ENCODE measurements at places on chromosomes 12 and 14.

DNA sequence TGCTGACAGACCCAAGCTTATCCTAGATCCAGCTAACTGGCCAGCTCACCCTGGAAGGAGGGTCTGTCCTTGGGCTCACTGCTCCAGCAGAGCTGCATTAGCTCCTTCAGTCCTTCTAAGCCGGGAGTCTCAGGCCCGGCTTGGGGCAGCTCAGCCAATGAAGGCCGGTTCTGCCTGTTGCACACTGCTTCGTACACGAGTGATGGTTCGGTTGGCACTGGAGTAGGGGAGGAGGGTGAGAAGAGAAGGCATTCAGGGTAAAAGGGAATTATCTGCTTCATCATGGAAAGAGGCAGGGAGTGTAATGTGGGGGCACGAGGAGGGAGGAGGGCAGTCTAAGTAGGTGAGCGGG is 2.0 kb downstream of the RIPK3 start:
- H3K36me3 ChIP-seq: no peaks in the 10 kb centered on the region
- H3K27me3 ChIP-seq: no peaks in the 10 kb centered on the region
- no peak overlapping the region for H3K4me3 ChIP-seq

DNA sequence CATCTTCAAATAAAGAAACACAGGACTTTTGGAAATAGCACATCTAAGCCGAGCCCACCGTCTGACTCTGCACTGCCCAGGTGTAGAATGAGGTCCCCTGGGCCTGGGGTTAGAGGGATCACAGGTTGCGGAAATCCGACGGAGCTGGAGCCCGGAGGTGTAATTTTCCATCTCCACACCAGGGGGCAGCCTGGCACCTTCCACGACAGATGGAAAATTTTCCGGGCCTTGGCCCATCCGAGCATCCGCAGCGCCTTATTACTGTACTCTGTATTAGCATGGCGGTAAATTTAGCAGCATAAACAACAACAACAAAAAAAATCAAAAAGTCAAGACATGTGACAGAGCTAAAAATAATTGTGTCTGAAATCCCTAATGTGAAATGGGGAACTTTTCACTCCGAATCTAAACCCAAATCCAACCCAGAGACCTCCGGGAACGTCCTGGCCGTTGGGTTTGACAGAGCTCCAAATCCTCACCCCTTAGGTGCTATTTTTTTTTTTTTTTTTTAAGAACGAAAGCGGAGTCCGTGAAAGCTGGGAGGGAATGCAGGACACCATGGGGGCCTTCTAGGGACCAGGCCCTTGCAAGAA is 93.9 kb downstream of the KSR2 start:
- H3K36me3 ChIP-seq: no peaks in the 10 kb centered on the region
- H3K4me3 ChIP-seq: no peak overlapping the region
- H3K4me1 ChIP-seq: no peaks in the 10 kb centered on the region
- H3K27me3 ChIP-seq: no peaks in the 10 kb centered on the region

DNA sequence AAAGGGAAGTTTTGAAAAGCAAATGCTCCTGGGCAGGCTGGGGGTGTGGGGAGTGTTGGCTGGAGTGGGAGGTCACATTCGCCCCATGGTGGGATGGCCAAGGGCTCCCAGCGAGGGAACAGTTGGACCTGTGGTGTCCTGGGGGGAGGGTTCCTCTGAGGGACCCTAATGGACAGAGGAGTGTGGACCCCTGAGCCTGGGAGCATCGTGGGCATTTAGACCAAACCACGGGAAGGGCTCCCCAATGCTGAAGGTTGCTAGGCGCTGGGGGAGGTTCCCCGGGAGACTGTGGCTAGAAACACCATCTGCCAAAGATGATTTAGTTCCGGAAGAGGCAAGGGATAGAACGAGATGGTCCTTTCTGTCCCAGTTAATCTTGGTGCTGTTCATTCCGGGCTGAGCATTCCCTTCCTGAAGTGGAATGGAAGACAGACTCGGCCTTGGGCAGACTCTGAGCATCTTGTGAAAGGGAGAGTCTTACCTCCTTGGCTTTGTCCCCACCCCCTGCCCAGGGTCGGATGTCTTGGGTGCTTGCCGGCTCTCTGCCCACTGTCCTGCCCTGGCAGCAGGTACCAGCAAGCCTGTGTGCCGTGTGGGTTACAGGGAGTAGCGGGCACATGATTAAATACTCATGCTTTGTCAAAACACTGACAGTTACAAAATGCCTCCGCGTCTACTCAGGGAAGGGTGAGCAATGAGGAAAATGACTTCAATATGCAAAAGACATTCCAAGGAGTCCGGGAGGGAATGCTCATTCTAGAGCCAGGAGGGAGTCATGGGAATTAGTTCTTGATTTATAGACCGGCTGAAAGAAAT is 215.9 kb downstream of the CACNA1C start:
- DNase-seq: no peak
- no peak overlapping the region for H3K27ac ChIP-seq
- H3K36me3 ChIP-seq: no peaks in the 10 kb centered on the region
- no peaks in the 10 kb centered on the region for H3K27me3 ChIP-seq
- H3K4me1 ChIP-seq: no peaks in the 10 kb centered on the region

DNA sequence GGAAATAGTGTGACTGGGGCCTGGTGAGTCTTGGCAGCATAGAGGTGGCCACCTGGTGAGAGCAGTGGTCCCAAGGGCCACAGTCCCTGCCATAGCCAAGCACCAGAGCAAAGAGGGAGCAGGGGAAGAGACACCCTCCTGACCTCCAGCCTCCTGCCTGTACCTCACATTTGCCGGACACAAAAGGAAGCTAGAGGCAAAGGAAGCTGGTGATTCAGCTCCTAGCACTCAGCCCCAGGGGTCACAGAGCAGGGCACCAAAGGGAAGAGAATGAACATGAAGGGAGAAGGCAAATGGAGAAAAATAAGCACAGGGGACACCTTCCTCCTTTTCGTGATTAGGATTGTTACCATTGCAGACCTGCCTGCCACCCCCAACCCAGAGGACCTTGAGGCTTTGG is 216.8 kb downstream of the ZFP36L1 start:
- no peak overlapping the region for H3K4me3 ChIP-seq
- no peaks in the 10 kb centered on the region for H3K4me1 ChIP-seq
- H3K27ac ChIP-seq: no peak overlapping the region

DNA sequence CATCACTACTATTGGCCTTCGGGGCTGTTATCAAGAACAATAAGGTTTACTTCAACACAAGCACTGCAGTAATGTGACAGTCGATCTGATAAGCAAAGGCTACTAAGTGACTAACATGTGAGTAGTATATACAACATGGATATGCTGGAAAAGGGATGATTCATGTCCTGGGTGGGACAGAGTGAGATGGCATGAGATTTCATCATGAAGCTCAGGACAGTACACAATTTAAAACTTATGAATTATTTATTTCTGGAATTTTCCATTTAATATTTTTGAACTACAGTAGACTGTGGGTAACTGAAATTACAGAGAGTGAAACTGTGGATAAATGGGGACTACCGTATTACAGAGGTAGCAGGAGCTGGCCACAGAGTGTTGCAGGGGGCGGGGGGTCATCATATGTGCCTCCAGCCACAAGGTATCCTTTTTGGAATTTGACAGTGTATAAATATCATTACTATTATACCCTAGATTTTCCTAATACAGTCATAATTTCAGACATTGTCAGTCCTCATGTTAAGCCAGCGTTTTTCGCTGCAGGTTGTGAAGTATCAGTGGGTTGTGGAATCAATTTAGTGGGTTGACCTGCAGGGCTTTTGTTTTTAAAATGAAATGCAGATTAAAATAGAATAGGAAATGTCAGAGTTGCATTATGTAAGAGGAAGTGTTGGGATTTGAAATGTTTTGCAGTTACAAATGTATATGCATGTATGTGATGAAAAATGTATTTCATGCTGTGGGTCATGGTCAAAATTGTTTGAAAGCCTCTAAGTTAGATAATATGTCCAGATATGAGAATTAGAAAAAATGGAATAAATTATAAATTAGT is 148.0 kb upstream of the NUDT4 start:
- no peaks in the 10 kb centered on the region for H3K27me3 ChIP-seq
- no peaks in the 10 kb centered on the region for H3K4me1 ChIP-seq
- H3K27ac ChIP-seq: no peak overlapping the region
- H3K36me3 ChIP-seq: no peaks in the 10 kb centered on the region
- no peak for DNase-seq

GRCh38 chr12:70815971-70816391 is 104.6 kb downstream of the PTPRR start:
- no peak overlapping the region for H3K27ac ChIP-seq
- no peak overlapping the region for H3K4me3 ChIP-seq
- no peak for DNase-seq
- no peaks in the 10 kb centered on the region for H3K36me3 ChIP-seq
- H3K27me3 ChIP-seq: no peaks in the 10 kb centered on the region

- H3K27me3 ChIP-seq: no peaks in the 10 kb centered on the region
- no peak overlapping the region for H3K27ac ChIP-seq
- DNase-seq: no peak
- H3K4me1 ChIP-seq: no peaks in the 10 kb centered on the region
These were observed 477.8 kb upstream of the SEL1L start for GRCh38 chr14:82011460-82011859.

DNA sequence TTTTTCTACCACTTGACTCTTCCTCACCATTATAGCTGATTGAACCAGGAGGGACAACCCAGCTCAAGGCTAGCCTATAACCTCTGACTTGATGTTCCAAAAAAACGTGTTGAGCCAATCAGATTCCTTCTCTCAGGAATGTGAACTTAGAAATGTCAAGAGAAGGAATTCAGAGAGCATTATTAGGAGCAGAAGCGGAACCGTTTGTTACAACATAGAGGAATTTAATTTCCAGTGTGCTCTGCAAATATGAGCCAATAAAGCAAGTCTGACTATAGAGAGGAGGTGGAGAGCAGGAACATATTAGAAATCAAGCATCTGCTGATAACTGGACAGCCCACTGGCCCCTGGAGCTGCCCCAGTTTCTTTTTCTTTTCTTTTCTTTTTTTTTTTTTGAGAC is 15.3 kb upstream of the PELI2 start:
- DNase-seq: no peak
- H3K27ac ChIP-seq: no peak overlapping the region
- no peaks in the 10 kb centered on the region for H3K4me1 ChIP-seq

DNA sequence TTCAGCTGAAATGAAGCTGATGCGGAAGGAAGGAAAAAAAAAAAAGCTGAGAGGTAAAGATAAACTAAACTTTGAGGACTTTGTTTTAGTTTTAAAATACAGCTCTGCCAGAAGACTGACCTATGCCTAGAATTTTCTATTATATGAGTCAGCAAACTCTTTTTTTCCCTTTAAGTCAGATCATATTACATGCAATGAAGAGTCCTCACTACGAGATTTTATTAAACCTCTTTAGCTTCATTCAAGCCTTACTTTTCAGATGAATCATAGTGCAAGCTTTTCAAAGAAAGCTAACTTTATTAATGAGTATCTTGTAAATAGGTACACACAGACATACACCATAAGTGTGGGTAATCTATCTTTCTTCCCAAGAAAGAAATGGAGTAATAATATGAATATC is 57.8 kb upstream of the FSCB start:
- no peak overlapping the region for H3K4me3 ChIP-seq
- no peaks in the 10 kb centered on the region for H3K4me1 ChIP-seq
- no peak overlapping the region for H3K27ac ChIP-seq
- DNase-seq: no peak
- H3K36me3 ChIP-seq: no peaks in the 10 kb centered on the region

All from MM.1S (cell line).